ENCODE measurements at places on chromosomes 4 and X. TPM values are rescaled to one million over a fixed set of nuclear protein-coding genes. Genes with fewer than 3 reads are reported as not detected.
A peak's percentile ranks its signal among the peaks of the same experiment; 100 is the strongest.

DNA sequence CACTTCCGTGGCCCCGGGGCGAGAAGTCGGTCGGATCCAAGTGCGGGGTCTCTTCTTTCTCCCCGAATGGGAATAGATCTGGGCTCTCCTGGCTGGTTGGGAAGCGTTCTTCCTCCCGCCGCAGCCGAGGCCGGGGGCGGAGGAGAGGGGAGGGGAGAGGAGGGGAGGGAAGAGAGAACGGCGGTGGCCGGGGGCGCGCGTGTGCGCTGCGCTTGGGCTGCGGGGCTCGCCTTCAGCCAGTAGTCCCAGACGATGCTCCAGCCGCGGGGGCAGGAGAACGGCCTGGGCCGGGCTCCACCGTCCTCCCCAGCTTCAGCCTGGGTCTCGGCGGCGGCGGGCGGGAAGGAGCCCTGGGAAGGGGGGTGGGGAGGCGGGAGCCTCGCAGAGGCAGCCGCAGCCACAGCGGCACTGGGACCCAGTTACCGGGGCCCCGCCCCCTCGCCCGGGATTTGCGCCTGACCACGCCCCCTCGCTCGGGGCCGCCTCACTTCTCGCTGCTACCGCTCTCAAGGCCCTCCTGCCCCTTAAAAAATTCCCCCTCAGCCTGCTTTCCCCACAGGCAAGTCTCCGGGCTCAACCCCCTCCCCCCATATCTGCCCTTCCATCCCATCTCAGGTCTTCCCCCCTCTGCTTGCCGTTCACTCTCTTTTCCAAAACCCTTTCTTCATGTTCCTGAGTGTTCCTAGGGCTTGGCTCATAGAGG lies at the start of gene FGD1:
Gene FGD1, minus strand, starts transcription at position 421 of the 703 bp plus-strand sequence. CDS start 802 bp downstream, outside the sequence.
- peak; percentile 53 for DNase-seq

GRCh38 chr4:62661821-62662220 lies 1461.7 kb downstream of the ADGRL3 start:
- no peak for DNase-seq

DNA sequence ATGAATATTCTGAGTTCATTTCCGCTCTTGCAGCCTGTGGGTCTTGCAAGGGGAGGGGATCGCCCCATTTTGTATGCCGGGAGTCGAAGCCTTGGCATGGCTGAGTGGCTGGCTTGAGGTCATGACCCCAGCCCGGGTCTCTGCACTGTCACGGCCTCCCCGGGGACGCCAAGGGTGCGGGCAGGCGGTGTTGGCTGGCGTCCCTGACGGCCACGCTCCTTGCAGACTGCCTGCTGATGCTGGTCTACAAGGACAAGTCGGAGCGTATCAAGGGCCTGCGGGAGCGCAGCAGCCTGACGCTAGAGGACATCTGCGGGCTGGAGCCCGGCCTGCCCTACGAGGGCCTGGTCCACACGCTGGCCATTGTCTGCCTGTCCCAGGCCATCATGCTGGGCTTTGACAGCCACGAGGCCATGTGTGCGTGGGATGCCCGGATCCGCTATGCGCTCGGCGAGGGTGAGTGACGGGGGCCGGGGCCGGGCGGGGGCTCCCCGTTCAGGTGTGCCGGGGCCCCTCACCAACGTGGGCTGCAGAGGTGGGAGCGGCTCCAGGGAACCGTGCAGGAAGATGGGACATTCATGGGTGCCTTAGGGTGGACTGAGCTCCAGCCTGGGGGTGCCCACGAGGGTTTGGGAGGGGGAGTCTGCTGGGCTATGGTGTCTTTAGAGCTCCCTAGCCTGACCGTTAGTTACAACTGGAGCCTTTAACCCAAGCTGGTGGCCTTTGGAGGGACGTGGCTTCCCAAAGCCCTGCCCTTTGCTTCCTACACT lies 10.3 kb downstream of the DOK7 start:
- no peak for DNase-seq

Gene PRICKLE3
- total RNA-seq: 16.3 TPM

- no peak for DNase-seq
Measured at GRCh38 chr4:36402008-36402758, 120.8 kb downstream of the DTHD1 start.

Gene ADAM29
- total RNA-seq: not detected

All from mucosa of gallbladder (tissue), 1 donor.